ENCODE measurements at places on chromosomes 6 and 20. TPM values are rescaled to one million over a fixed set of nuclear protein-coding genes. Genes with fewer than 3 reads are reported as not detected.

- no peak for DNase-seq
These were observed 11.3 kb downstream of the SERPINB6 start for GRCh38 chr6:2959909-2960719.

DNA sequence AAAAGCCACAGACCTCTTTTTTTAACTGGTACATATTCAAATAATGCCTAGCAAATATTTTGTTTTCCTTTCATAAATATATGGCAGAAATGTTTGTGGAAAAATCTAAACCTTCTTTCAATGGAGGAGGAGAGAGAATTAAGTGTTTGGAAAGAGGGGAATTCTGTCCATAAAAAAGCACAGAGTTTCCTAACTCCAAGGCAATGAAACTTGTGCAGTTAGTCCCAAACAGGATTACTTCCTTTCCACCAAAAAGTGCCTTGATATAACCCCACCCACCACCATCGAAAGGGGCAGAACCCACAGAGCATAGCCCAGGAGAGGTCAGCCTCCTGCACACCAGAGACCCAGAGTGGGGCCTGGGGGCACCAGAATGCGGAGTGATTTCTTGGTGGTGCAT lies 106.3 kb downstream of the OGFRL1 start:
- no peak for DNase-seq

GRCh38 chr6:111685526-111685925 lies 79.8 kb upstream of the TRAF3IP2 start:
- no peak for DNase-seq

DNA sequence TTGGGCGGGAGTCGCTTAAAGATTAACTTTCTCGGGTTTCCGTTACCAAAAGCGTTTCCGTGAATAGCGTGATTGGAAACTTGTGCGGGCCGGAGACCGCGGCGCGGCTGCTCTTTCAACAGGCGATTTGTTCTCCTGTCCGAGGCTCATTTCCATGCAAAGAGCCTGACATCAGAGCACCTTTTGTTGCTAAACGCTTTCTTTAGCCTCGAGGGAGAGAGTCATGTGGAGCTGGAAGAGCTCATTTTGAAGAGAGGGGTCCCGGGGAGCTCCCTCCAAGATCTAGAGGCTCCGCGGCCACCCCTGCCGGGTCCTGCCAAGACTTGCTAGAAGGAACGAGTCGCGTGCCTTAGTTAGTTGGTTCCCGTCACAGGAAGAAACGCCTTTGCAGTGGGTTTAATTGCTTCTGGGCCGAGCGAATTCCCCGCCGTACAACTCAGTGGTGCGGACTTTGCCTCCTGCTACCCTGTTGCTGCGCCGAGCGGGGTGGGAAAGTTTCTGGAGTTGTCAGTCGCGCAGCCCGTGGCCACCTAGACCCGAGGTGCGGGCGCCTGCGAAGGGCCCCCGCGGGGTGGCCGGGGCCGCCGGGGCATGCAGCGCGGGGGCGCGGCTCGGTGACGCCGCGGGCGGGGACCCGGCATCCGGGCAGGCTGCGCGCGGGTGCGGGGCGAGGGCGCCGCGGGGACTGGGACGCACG lies at the start of gene SASH1:
Gene SASH1 (plus strand): TSS at position 489 of the 697 bp plus-strand sequence. CDS start 230 bp downstream, outside the sequence.
- peak; percentile 76 for DNase-seq

The SLPI gene
- not detected for polyA plus RNA-seq

GRCh38 chr6:166459272-166459671 lies 76.5 kb upstream of the MPC1 start:
- no peak for DNase-seq

The ADGRF5 gene
- polyA plus RNA-seq = not detected

The MLN gene
- not detected for polyA plus RNA-seq

The RIPPLY2 gene
- not detected for polyA plus RNA-seq

DNA sequence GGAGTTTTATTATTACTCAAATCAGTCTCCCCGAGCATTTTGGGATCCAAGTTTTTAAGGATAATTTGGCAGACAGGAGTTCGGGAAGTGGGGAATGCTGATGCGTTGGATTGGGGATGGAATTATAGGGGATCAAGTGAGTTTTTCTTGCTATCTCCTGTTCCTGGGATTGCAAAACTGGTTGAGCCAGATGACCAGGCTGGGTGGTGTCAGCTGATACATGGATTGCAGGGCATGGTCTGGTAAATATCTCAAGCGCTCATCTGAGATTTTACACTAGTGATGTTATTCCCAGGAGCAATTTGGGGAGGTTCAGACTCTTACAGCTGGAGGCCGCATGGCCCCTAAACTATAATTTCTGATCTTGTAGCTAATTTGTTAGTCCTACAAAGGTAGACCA lies 54.7 kb downstream of the ENPP1 start:
- DNase-seq = no peak

The C20orf204 gene
- polyA plus RNA-seq = 0.50 TPM

DNA sequence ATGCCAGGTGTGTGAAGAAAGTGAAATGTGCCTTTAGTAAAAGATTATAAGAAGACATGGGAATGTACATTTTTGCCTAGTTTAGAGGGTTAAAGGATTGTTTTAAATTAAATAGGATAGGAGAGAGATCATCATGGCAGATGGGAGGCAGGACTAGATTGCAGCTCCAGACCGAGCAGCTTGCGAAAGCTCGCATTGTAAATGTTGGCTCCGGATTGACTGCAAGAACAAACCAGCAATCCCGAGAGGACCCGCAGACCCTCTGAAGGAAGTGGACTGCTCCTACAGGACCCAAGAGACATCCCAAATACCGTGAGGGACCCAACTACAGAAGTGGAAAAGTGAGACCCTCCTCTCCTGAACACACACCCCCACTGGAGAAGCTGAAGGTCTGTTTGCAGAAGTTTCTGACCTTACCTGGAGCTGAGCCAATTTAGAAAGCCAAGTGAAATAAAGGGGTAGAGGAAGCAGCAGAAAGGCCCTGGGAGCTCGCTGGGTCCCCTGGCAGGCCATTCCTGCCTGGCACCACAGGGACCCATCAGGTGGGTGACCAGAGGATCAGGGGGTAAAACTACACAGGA lies 30.0 kb upstream of the TPD52L1 start:
- DNase-seq = no peak

DNA sequence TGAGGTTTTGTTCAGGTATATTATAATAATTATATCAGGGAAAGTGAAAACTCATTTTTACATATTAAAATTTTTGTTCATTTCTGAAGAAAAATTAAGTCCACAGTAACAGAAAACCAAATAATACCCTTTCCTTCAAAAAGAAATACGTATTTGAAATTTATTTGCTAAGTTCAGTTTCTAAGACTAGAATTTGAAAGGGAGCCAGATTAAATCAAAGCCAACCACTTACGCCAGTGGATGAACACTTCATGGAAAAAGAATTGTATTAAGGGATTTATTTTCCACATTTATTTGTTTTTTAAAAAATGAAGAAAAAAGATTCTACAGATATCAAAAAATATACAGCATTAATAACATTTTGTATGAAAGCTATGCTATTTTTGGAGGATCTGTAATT lies 654.4 kb downstream of the EYS start:
- peak; percentile 56 for DNase-seq

The FRS3 gene
- 6.1 TPM for polyA plus RNA-seq

- no peak for DNase-seq
These were observed 77.9 kb upstream of the B3GAT2 start for GRCh38 chr6:71034563-71035345.

DNA sequence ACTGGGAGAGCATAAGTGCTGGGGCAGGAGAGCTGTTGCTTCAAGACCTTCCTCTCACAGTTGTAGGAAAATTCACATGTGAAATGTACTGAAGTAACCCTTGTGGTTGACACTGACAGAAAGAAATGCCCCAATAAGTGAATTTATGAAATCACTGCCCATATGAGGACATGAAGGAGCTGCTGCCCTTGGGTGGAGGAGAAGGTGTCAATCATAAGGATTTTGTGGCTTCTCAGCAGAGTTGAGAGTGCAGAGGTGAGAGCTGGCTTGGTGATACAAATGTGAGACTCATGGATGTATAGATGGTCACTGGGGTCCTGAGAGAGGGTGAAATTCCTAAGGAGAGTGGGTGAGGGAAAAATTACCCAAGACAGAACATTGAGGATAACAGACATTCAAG lies 33.9 kb upstream of the CMTR1 start:
- DNase-seq = no peak

GRCh38 chr20:4864311-4864752 lies 137.0 kb downstream of the SLC23A2 start:
- DNase-seq = no peak

GRCh38 chr20:19921284-19921793 lies 95.8 kb upstream of the NAA20 start:
- DNase-seq = no peak

- DNase-seq = no peak
These were observed 80.6 kb downstream of the ADGB start for GRCh38 chr6:146679386-146679785.

The DCBLD1 gene
- 8.5 TPM for polyA plus RNA-seq

The PARD6B gene
- 4.4 TPM for polyA plus RNA-seq

DNA sequence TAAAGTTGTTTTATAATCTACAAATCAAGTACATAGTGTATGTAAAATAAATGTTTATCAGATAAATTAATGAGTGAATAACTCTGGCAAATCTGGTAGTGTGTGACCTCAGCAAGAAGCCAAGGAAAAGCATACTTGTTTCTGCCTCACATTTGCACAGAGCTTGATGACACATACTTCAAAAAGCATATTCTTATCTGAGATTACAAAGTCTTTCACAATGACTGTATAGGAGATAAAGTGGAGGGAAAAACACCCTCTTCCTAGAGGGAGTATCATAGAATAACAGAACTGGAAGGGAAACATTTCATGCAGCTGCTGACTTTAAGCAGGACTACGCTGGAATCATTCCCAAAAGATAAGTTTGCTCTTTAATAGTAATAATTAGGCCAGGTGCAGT lies 28.1 kb upstream of the AKAP7 start:
- DNase-seq = no peak

DNA sequence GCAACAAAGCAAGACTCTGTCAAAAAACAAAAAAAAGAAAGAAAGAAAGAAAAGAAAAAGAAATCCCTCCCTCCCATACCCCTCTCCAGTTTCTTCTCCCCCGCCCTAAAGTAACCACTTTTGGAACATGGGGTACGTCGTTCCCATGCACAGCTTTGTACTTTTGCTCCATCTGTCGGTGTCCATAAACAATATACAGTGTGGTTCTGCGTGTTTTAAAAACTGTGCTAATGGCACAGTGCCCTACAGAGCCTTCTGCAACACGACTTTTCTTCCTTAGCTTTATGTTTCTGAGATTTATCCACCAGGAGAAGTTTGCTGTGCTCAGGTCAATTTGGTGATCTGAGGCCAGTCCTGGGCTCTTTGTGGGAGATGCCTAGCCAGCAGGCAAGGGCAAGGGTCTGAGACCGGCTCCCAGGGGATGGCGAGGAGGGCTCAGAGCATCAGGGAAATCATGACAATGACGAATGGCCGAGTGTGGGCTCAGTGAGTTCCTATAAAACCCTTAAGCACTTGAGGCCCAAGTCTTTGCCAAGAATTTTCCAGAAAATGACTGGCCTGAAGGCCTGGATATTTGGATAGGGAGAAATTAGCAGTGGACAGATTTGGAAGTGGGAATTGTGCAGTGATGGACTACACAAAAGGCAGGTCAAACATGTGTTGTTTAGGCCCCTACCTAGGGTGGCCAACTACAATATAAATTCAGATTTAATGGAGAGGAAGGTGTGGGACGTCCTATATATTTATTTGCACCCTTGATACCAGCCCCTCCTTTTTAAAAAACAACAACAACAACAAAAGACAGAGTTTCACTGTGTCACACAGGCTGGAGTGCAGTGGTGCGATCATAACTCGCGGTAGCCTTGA lies 1.9 kb upstream of the BCAS4 start:
- DNase-seq = no peak

The C4A gene
- polyA plus RNA-seq = 6.5 TPM

DNA sequence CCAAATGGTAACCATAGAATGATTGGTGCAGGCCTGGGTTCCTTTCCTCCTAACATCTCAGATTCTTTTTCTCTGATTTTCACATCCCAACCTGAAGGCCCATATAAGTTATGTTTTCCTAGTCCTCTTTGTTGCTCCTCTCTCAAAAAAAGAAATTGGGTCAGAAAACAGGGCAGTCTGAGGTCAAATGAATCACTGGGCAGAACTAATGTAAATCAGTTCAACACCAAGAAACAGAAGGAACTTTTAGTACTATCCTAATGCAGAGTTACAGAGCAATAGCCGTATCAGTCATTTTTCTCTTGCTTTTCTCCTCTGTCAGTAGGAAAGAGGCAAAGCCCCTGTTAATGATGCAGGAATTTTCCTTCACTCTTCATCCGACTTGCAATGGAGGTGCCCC lies 11.0 kb upstream of the TPD52L1 start:
- no peak for DNase-seq

GRCh38 chr20:50415516-50416268 lies 94.5 kb upstream of the PTPN1 start:
- peak; percentile 94 for DNase-seq

DNA sequence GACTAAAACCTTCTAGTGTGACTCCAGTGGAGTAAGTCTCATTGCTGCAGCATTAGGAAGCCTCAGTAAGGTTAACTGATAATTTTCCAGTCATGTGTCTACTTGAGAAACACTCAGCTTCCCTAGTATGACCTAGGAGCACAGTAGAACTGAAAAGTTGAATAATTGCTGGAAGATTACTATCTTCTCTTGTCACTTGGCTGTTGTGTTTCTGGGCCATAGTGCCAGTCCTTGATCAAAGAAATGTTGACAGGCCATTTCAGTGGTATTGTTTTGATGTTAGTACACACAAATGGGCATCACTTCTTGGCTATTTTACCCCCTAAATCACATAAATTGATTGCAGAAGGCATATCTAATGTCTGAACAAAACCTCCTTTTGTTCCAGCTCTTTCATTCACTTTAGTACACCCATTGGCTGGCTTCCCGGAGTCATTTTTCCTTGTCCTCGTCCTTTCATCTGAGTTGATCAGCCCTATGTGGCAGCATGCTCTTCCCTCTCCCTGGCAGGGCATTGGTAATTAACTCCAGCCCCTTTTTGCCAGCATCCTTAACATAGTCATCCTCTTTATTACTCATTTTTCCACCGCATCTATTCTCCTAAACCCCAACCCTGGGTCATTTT lies 6.0 kb downstream of the ENPP3 start:
- DNase-seq = no peak

DNA sequence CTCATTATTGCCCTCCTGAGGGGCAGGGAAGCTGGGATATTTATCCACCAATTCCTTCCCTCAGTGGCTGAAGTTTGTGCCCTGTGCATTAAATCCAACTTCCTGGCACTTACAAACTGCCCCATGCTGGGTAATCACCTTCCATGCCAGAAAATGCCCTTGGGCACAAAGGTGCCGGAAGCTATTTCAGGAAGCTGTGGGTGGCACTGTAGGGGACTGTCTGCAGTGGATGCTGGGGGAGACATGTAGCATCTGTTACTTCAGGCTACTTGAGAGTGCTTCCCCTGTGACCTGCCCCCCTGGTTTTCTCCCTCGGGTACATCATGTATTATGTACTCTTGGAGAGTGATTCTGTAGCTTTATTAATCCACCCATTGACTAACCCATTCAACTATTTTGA lies 24.7 kb upstream of the RALGAPA2 start:
- no peak for DNase-seq

The BLCAP gene
- 467 TPM for polyA plus RNA-seq

- no peak for DNase-seq
These were observed 41.6 kb upstream of the IYD start for GRCh38 chr6:150327117-150327774.
